ENCODE measurements at places on chromosomes 5 and 9.

DNA sequence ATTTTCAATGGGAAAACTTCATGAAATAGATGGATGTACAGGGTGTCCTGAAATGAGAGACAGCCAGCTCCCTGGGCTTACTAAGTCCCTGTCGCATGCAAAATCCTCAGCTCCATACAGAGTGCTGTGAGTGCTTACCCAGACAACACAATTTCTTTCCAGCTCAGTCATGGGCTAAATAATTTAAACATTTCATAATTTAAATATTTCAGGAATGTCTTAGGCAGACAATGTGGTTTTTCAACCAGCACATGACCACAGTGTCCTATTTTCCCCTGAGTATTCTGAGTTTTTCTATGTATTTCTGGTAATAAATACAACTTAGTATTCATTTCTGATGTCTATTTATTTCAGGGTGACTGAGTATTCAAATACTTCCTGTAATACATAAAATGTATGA, 188.5 kb upstream of the SNX2 start:
- DNase-seq: no peak

DNA sequence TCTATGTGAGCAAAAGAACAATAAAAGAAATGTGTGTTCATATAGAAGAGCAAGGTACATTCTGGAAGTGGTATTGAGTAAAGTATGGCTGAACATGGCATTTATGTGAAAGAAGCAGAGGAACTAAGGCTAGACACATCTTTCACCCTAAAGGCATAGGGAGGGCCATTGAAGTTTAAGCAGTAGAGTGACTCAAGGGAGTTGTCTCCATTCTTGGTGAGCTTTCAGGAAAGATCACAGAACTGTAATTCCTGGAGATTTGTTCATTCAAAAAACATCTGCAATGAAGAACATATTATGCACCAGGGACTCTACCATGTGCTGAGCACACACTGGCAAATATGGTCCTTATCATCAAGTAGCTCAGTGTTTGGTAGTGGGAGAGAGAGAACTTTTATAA, 24.8 kb upstream of the HTR1A start:
- no peak for DNase-seq

GRCh38 chr9:34562135-34562745, 27.3 kb downstream of the CNTFR start:
- DNase-seq: no peak

GRCh38 chr9:35905912-35906679, at the start of gene HRCT1:
Gene HRCT1 (plus strand): TSS chr9:35906202. CDS start chr9:35906288, 86 bp downstream.
- no peak for DNase-seq

- DNase-seq: no peak
These were observed 570.4 kb upstream of the ST8SIA4 start for GRCh38 chr5:101473483-101473882.

DNA sequence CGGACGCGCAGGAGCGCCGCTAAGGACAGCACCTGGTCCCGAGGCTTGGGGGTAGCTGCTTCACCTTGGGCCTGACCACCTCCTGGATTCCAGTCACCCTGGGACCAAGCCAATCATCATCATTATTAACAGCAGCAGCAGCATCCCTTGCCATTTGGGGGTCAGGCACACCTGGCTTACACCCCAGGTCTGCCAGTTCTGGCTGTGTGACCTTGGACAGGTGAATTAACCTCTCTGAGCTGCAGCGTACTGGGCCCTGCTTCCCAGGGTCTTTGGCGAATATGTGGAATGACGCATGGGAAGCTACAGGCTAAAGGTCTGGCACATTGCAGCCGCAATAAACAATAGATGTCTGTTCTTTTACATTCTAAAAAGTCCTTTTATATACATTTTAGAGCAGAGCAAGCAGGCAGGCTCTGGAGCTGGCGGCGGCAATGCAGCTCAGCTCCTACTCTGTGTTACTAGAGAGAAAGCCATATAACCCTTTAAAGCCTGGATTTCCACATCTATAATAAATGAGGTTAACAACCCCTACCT, 97.8 kb upstream of the CPLX2 start:
- no peak for DNase-seq

DNA sequence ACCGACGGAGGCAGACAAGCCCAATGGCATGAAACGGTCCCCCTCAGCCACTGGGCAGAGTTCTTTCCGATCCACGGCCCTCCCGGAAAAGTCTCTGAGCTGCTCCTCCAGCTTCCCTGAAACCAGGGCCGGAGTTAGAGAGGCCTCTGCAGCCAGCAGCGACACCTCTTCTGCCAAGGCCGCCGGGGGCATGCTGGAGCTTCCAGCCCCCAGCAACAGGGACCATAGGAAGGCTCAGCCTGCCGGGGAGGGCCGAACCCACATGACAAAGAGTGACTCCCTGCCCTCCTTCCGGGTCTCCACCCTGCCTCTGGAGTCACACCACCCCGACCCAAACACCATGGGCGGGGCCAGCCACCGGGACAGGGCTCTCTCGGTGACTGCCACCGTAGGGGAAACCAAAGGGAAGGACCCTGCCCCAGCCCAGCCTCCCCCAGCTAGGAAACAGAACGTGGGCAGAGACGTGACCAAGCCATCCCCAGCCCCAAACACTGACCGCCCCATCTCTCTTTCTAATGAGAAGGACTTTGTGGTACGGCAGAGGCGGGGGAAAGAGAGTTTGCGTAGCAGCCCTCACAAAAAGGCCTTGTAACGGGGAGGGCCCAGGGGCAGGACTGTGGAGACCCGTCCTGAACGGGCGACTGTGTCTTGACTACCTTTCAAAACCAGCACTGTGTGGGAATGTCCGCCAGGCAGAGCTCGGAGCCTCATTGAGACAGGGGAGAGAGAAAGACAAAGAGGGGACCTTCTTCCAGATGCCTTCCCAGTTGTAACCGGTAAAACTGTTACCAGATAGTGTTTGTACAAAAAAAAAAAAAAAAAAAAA, 29.9 kb downstream of the CD180 start:
- DNase-seq: peak; percentile 68

DNA sequence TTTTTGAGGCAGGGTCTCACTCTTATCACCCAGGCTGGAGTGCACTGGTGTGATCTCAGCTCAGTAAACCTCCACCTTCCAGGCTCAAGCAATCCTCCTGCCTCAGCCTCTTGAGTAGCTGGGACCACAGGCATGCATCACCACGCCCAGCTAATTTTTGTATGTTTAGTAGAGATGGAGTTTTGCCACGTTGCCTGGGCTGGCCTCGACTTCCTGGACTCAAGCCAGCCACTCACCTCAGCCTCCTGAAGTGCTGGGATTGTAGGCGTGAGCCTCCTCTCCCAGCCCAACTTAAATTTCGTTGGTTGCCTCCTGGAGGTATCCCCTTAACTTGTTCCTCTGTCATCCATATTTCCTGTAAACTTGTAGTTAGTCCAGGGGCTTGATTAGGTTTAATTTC, 47.2 kb downstream of the RAB24 start:
- DNase-seq: no peak

GRCh38 chr9:70581214-70581954, 166.9 kb upstream of the KLF9 start:
- DNase-seq: no peak

DNA sequence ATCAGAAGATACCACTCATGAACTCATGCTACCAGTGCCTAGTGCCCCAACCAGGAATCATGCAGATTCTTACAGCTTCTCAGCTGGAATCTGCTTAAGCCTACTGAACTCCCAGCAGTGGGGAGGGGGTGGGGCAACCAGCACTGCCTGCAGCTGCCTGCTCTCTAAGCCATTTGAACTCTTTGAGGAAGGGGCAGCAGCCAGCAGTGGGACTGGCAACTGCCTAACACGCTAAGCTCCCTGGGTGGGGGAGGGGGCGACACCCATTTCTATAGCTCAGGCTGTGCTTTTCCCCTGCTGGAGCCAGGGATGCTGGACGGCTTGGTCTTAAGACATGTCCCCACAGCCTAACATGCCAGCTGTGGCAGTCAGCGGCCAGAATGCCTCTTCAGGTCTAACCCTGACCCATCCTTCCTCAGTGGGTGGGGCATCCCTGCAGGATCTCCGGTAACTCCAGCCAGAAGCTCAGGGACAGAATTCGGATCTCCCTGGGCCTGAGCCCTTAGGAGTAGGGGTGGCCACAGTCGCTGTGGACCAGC, 889.7 kb downstream of the CDH9 start:
- no peak for DNase-seq

DNA sequence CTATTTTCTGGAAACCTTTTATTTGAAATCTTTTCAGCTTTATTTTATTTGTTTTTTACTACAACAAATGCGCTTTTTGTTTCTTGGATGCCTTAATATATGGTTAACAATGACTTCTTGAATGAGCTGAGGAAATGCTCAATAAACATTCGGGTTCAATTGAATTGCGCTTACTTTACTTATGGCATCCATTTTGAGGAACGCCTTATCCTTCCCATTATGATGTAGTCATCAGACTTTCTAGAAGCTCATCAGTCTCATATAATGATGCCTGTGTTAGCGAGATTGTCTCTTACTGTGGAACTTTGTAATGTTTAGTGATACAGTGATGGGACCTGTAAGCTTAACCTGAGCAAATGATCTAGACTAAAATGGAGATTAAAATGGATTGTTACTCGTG, 916 bp downstream of the SHLD3 start:
- DNase-seq: no peak

- no peak for DNase-seq
These were observed 4.9 kb upstream of the NR5A1 start for GRCh38 chr9:124511891-124512805.

- no peak for DNase-seq
These were observed 495.5 kb downstream of the DMAC1 start for GRCh38 chr9:7303907-7304626.

GRCh38 chr9:109440117-109440515, 58.0 kb downstream of the PTPN3 start:
- no peak for DNase-seq

- DNase-seq: no peak
These were observed 141.0 kb downstream of the ARHGAP26 start for GRCh38 chr5:142911170-142911569.

DNA sequence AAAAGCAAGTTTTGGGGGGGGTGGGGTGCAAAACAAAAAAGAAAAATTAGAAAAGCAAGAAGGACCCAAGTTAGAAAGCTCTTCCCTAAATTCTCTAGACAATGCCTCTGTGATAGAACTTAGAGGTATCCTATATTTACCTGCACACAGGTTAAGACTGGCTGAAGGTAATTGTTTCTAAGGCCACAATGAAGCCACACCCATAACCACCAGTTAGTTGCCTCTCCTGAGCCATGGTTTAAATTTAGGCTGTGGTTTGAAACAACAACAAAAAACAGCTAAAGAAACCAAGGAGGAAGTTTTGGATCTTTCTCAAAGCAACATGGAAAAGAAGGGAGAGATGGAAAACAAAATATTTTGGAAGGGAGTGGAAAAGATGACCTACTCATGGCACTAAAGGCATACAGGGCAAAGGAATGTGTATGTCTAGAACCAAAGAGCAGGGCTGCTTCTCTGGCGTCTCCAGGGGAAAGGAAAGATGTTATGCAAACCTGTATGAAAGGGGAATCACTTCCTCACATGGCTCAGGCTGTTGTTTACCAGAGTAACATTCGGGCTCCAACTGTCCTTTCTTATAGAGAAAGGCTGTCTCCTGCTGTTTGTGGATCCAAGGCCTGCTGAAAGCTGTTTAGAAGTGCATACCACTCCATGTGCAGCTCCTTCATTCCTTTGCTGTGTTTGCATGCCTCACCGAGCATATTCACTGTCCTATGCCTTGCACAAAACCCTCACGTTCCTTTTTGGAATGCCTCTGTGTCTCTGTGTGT, 408.9 kb upstream of the MPDZ start:
- DNase-seq: no peak

DNA sequence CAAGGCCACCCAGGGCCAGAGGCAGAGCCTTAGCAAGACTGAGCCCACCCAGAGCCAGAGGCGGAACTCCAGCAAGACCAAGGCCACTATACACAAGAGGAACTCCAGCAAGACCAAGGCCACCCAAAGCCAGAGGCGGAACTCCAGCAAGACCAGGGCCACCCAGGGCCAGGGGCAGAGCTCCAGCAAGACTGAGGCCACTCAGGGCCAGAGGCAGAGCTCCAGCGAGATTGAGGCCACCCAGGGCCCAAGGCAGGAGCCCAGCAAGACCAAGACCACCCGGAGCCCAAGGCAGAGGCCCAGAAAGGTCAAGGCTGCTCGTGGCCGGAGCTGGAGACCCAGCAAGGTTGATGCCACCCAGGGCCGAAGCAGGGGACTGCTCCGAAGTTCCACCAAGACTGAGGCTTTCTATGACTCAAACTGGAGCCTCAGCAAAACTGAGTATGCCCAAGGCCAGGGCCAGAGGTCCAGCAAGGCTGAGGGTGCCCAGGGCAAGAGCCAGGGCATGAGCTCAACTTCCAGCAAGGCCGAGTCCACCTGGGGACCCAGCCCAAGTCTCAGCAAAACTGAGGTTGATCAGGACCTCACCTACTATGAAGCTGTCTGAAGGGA, 4.2 kb downstream of the TOR2A start:
- DNase-seq: no peak

GRCh38 chr5:134545070-134545868, 19.8 kb downstream of the JADE2 start:
- no peak for DNase-seq

- no peak for DNase-seq
These were observed 5.2 kb downstream of the FGF1 start for GRCh38 chr5:142680605-142681259.

DNA sequence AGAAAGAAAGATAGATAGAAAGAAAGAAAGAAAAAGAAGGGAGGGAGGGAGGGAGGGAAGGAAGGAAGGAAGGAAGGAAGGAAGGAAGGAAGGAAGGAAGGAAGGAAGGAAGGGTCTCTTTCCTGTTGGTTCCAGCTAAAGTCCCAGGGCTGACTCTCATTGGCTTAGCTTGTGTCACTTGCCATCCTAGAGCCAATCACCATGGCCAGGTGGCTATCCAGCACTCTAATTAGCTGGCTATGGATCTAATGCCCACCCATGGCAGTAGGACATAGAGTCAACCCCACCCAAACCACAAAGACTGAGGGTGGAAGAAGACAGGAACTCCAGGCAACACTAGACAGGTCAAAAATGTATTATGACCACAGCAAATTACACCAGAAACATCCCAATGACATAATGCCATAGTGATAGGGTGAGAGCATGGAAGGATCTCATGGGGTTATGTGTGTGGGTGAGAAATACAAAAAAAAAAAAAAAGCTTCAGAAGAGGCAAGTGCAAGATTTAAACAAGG, 10.8 kb upstream of the CPLX2 start:
- DNase-seq: no peak

GRCh38 chr9:6757132-6757455, 679 bp upstream of the KDM4C start:
- peak; percentile 59 for DNase-seq

GRCh38 chr9:93456504-93456903, 3.1 kb upstream of the FAM120AOS start:
- no peak for DNase-seq

DNA sequence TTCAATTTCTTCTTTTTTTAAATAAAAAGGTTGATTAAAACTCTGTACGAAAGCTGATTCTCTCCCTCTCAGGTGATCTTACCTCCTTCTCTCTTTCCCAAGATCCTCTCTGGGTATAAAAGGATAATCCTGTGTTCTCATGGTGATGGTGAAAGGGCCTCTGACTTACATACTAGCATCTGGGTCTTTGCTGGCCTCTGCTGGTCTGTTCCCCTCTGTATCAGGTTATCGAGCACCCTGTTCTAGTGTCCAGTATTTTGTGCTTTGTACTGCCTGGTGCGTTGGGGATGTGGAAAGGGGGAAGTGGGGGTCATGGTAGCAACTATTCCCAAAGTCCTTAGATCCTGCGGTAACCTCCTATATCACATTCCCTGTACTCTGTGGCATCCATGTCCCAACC, 328.9 kb downstream of the NR2F1-AS1 start:
- no peak for DNase-seq

- DNase-seq: no peak
These were observed 30.0 kb downstream of the BTF3 start for GRCh38 chr5:73528248-73528647.
